ENCODE measurements at places on chromosomes 1 and 21.

DNA sequence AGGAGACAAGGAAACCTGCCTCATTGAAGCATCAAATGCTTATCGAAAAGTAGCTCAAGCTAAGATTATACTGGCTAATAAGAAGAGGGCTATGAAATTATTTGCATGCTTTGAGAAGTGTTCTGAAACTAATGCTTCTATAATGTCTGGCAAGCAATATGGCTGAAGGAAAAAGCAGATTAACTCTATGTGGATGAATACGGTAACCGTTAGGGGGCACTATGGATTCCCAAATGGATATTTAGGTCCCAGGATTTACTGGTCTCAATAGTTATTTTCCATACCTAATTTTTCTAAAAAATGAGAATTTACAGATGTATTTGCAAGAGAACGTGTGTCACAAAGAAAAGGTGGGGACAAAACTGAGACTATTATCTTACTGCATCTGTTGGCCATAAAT is 34.6 kb upstream of the RRP15 start:
- DNase-seq = no peak

DNA sequence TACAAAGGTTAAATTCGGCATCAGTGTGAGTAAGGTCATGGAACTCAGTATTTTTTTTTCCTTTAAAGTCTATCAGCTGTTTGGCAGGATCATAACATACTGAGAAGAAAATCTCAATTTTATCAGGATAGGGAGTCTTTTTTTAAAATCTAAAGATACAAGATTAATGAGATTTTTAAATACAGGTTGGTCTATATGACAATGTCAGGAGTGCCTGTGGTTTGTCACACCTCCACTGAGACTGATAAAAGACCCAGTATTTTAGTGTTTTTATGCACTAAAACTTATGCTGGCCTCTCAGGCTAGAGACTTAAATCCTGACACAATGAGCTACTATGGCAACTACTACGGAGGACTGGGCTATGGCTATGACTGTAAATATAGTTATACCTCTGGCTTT is at the start of gene KRTAP20-3:
TSS of gene KRTAP20-3 (plus strand) at position 301 of the 400 bp plus-strand sequence.
- no peak for DNase-seq

DNA sequence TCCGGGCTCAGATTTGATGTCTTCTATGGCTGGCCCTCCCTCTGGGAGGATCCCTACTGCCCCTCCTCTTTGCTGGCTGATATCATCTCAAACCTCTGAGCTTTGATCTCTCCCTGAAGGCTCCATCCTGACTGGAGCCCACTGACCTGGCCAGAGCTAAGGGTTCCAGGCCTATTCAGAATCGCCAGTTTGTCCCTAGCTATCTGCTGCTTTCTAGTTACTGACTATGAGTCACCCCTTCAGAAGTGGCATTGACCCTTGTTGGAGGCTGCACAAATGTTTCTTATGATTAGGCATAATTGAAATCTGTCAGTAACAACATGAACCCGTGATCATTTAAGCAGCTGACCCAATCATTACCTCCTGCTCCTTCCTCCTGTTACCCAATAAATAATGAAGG is 87.1 kb downstream of the ABCA4 start:
- no peak for DNase-seq

DNA sequence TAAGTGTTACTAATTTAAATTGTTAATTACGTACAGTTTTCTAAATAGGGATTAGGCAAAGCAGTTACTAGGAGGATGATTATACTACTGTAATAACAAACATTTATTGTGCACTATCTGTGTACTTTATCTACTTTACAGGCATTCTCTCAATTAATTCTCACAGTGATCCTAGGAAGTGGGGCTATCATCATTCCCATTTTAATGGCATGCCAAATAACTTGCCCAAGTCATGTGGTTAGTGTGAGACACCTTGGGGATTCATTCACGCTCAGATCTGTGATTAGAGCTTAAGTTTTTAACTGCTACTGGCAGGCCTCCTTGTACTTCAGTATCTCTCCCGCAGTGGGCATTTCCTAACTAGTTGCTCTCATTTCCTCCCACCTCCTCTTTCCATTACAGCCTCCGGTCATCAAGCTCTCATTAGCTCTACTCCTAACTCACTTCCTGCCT is 11.5 kb downstream of the PHLDA3 start:
- DNase-seq = no peak

GRCh38 chr1:182446033-182446669 is 3.8 kb upstream of the RGSL1 start:
- no peak for DNase-seq

All from right forelimb (tissue), 1 donor.